ENCODE measurements at places on chromosomes 1 and 21. TPM values are rescaled to one million over a fixed set of nuclear protein-coding genes. Genes with fewer than 3 reads are reported as not detected.

The PRDM16 gene
- total RNA-seq: 1.3 TPM

The LHX8 gene
- total RNA-seq: not detected

The CFHR1 gene
- not detected for total RNA-seq

The DUSP10 gene
- total RNA-seq: 78.6 TPM

The PLA2G2E gene
- total RNA-seq: not detected

The ZNF593OS gene
- total RNA-seq: not detected

The MYBPH gene
- total RNA-seq: 0.88 TPM

The SFN gene
- 1.0 TPM for total RNA-seq

The KLHDC7A gene
- total RNA-seq: not detected

The BATF3 gene
- total RNA-seq: 0.88 TPM

The CR1L gene
- not detected for total RNA-seq

The OR2M2 gene
- not detected for total RNA-seq

The WNT3A gene
- total RNA-seq: not detected

The ERICH3 gene
- total RNA-seq: not detected

The SYCP1 gene
- total RNA-seq: not detected

The EPS8L3 gene
- total RNA-seq: not detected

The SLC35F3 gene
- 1.9 TPM for total RNA-seq

The UBASH3A gene
- total RNA-seq: not detected

The A3GALT2 gene
- not detected for total RNA-seq

The DMBX1 gene
- not detected for total RNA-seq

The MEX3A gene
- total RNA-seq: 0.22 TPM

The AXDND1 gene
- total RNA-seq: 0.44 TPM

The DYRK3 gene
- 41.4 TPM for total RNA-seq

The BRINP3 gene
- not detected for total RNA-seq

The KIF14 gene
- total RNA-seq: 28.3 TPM

The PARP1 gene
- total RNA-seq: 104 TPM

The RCAN3 gene
- 17.5 TPM for total RNA-seq

The VASH2 gene
- total RNA-seq: not detected

The RIPPLY3 gene
- not detected for total RNA-seq

The F5 gene
- not detected for total RNA-seq

The PTPRC gene
- not detected for total RNA-seq

The ELAPOR1 gene
- 0.22 TPM for total RNA-seq

The CGN gene
- 0.72 TPM for total RNA-seq

The FOXD2 gene
- total RNA-seq: 0.14 TPM

The NHLH1 gene
- 0.14 TPM for total RNA-seq

The EFHD2 gene
- total RNA-seq: 27.8 TPM

The IL12RB2 gene
- not detected for total RNA-seq

The CFHR5 gene
- total RNA-seq: not detected

The GPR52 gene
- 3.1 TPM for total RNA-seq

The NR1I3 gene
- not detected for total RNA-seq

The GNG4 gene
- total RNA-seq: 0.44 TPM

The AMY1C gene
- not detected for total RNA-seq

The STXBP3 gene
- total RNA-seq: 46.0 TPM

The SLFNL1 gene
- total RNA-seq: 0.44 TPM

The PTAFR gene
- total RNA-seq: 0.14 TPM

The TSPEAR gene
- total RNA-seq: not detected
